ENCODE measurements at places on chromosomes 16 and 17.

DNA sequence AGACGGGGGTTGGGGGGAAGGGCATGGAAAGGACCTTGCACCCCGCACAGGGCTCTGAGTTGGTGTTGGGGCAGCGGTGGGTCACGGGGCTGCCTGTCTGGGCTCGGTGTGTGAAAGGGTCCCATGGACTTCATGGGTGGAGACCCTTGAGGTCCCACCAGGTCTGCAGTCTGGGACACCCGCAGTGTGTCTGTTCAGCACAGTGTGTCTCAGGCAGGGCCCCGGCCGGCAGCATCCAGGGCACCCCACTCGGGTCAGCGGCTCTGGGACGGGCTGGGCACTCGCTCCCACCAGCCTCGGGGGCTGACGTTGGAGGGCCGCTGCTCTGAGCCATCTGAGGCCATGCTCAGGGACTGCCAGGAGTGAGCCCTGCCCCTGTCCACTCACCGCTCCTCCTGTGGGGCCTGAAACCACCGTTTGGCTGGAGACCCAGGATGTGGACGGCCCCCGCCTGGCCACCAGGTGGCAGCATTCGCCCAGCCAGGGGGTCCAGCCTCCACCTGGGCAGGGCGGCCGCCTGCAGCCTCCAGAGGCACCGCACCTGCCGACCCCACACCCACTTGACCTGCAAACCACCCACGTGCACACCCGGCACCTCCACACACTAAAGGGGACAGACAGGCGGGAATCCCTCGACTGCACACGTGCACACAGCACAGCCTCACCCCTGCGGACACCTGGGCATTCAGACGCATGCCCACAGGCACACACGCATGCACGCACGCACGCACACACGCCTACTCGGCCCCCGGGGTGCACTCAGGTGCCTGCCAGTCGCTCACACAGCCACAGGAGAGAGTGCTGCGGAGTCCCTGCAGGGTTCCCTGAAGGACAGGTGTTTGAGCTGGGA, 10.1 kb upstream of the ZFPM1 start:
- DNase-seq = no peak

DNA sequence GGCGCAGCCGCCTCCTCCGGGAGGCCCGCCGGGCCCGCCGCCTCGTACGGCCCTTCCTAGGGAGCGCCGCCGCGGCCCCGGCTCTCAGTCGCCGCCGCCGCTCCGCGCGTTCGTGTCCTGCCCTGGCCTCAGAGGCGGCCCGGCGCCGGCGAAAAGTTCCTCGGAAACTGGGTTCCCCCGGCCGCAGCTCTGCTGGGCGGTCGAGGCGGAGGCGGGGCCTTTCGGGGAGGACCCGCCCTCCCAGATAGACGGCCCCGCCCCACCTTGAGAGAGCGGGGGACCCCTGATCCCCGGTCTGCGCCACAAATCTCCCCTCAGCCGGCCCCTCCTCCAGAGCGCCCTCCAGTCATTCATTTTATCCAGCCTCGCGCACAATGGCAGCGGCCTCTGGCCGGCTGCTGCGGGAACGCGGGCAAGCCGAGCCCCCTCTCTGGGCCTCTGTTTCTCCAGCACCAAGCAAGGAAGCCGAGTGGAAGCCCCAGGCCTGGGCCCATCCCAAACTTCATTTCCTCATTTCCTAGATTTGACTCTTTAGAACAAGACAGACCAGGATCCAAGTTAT, at the start of gene SREBF1:
Gene SREBF1 (minus strand): TSS at position 169 of the 562 bp plus-strand sequence. CDS start 169 bp downstream, outside the sequence.
- no peak for DNase-seq

- no peak for DNase-seq
Observed at GRCh38 chr16:25060920-25061319, 45.8 kb upstream of the ARHGAP17 start.

- peak; percentile 23 for DNase-seq
Observed at GRCh38 chr16:5647051-5647450, 549.5 kb upstream of the EEF2KMT start.

GRCh38 chr16:8572919-8573724, 17.2 kb downstream of the TMEM114 start:
- DNase-seq = peak; percentile 78

- no peak for DNase-seq
Observed at GRCh38 chr17:78769196-78769773, 12.8 kb downstream of the CYTH1 start.

All from lower leg skin (tissue), 4 donors.